Activated naive CD4-positive, alpha-beta T cell treated with Interleukin-2 at 50 U/mL for 16 hours (primary cell): ENCODE measurements at places on chromosomes 3 and 15.

GRCh38 chr3:104961851-104962250, 404.9 kb upstream of the ALCAM start:
- DNase-seq: no peak

- peak; percentile 11 for DNase-seq
Measured at GRCh38 chr15:85316244-85316934, 64.0 kb upstream of the AKAP13 start.

GRCh38 chr3:57383406-57383805, 90.9 kb upstream of the ASB14 start:
- DNase-seq: no peak

DNA sequence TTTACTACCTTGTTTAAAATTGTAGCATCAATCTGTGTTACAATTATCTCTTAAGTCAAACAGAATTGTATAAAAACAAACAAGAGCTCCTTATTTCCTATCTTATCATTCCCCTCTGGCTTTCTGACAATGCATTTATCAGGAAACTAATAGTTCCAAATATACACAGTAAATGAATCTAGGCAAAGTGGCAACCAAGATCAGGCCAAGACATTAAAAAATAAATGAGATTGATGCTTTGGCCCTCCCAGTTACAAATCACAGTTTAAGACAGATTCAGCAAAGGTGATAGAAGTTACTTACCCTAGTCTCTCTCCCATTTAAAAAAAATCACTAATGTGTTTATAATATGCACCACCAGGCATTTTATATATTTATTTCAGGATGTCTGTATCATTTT, 236.7 kb downstream of the EPHA3 start:
- DNase-seq: no peak

DNA sequence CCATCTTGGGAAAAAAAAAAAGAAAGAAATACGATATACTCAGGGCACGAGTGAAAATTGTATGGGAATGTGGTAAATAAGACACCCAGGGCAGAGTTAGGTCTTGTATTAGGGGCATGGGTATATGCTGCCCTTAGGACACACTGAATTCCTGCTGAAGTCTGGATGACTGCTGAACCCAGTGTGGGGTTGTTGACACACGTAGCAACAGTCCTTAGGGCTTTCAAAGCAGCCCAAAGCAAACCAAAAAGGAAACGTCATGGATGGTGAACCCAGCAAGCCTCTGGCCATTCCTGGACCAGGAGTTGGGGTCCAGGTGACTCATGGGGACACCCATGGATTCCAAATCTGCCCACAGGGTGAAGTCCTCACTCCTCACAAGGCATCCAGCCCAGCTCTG, 27.1 kb upstream of the SEMA3F start:
- DNase-seq: no peak

- no peak for DNase-seq
Measured at GRCh38 chr15:69917056-69917455, 180.7 kb downstream of the TLE3 start.

DNA sequence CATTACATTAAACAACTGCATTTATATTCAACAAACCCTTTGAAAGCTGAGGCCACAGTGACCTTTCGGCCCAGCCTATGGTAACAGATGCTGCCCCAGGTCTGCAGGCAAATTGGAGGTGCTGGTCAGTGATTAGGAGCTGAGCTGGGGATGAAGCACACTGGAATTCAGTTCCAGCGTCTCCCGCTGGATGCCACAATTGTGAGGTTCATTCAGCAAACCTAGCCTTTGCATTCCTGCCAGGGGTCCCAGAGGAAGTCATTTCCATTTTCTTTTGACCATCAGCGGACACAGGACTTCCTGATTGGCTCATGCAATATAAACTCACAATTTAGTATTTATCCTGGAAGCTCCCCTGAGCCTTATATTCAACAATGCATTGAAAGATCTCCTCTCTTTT, 89.5 kb downstream of the IL20RB start:
- DNase-seq: no peak

DNA sequence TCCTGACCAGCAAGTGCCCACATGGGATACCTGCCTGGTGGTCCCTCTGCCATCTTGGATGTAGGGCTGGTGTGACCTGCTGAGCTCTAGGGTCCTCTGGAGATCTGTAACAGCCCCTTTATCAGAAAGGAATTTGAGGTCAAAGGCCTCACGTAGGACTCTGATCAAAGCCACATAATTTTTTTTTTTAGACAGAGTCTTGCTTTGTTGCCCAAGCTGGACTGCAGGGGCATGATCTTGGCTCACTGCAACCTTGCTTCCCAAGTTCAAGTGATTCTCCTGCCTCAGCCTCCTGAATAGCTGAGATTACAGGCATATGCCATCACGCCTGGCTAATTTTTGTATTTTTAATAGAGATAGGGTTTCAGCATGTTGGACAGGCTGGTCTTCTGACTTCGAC, 9.5 kb downstream of the ITGB5 start:
- no peak for DNase-seq

GRCh38 chr3:30864836-30865235, 29.6 kb downstream of the GADL1 start:
- DNase-seq: no peak

DNA sequence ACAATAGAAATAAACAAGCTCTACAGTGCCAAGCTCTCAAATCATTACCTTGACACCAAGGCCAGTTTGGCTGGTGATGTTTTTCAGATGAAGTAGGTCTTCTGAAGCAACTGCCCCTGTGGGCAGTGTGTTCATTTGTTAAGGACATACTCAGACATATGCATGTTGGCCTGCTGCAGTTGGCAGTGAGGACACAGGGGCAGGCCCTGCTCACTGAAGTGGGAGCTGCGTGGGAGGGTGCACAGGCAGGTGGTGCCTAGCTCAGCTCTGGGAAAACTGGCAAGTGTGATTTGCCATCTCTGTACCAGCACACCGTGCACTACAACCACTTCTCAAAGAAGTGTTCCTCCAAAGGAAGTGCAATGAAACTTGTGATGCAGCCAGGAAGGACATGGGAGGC, 28.5 kb upstream of the SNRK start:
- no peak for DNase-seq

DNA sequence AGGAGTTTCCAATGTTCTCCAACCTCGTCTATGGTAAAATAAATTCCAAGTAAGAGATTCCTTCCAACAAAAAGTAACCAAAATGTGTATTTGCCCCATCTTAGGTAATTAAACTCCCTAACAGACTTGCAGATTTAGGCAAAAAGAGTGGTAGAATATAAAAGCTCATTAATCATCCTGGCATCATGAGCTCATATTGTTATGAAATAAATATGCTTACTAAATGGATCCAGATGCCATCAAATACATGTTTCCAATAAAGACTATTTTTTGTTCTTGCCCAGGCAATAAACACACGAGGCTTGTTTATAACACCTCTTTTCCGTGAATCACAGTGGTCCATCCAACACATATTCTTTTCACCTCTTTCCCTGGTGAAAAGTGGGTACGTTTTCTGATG, 189.4 kb downstream of the THSD4 start:
- no peak for DNase-seq

DNA sequence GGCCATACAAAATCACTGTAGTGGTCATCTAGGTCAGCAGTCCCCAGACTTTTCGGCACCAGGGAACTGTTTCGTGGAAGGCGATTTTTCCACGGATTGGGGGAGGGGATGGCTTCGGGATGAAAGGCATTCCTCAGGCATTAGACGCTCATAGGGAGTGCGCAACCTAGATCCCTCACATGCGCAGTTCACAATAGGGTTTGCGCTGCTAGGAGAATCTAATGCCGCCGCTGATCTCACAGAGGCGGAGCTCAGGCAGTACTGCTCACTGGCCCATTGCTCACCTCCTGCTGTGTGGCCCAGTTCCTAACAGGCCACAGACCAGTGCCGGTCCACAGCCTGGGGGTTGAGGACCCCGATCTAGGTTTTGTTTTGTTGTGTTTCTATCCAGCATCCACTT, 200.1 kb downstream of the SLC9A9 start:
- DNase-seq: no peak

GRCh38 chr3:18442756-18443664, 17.9 kb upstream of the SATB1 start:
- peak; percentile 41 for DNase-seq

- no peak for DNase-seq
Measured at GRCh38 chr3:53690521-53690920, 155.7 kb downstream of the CHDH start.

DNA sequence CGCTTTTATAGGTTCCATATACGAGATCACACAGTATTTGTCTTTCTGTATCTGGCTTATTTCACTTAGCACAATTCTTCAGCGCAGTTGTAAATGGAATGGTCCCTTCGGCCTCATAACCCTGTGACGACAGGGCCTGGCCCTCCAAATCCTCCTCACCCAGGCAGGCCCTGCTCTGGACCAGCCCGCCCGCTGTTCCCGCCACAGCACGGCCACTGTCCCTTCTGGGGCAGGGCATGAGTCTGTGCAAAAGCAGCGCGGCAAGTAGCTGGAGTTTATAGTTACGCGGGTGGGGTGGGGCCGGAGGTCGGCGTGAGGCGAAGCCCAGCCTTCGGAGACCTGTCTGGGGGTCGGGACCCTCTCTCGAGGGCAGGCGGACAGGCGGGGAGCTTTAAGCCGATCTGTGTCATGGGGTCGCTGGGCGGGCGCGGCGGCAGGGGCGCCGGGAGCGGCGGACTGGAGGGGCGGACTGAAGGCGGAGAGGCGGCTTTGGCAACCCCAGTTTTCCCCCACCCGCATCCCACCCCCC, 543 bp downstream of the ARPIN start:
- DNase-seq: no peak

DNA sequence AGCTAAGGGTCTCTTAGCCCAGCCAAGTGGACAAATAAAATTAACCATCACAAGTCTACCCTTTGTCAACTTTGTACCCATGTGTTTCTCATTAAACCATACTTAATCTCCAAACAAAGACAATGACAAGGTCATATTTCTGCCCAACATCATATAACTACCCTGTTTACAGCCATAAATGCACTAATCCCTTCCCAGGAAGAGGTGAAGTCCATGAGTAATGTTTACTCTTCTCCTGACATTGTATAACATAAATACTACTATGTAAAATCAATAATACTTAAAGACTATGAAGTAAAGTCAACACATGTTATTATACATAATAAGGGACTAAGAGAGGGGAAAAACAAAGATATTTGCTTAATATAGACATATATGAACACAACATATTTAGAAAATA, 38.5 kb upstream of the FAN1 start:
- DNase-seq: no peak

DNA sequence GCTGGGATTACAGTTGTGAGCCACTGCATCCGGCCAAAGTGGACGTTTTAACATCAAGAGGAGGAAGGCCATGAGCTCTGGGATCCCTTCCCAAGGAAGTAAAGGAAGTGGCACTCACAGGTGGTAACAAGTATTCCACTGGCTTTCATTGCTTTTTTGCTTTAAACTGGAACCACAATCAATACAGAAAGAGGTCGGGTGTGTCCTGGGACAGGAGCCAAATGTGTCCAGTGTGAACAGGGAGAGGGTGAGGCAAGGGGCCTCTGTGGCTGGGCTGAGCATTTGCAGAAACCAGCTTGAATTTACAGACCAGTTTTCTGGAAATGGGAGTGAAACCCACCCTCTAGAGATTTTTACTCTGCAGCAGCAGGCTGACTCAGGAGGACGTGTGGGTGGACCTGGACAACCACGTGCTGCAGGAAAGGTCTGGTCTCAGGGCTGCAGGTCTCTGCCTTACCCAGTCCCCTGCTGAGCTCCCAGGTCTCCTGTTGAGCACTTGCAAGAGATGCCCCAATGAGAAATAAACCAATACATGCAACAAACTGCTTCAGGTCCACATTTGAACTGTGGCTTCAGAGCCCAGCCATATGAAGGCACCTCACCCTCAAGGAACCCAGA, 42.8 kb upstream of the TMEM115 start:
- DNase-seq: no peak

DNA sequence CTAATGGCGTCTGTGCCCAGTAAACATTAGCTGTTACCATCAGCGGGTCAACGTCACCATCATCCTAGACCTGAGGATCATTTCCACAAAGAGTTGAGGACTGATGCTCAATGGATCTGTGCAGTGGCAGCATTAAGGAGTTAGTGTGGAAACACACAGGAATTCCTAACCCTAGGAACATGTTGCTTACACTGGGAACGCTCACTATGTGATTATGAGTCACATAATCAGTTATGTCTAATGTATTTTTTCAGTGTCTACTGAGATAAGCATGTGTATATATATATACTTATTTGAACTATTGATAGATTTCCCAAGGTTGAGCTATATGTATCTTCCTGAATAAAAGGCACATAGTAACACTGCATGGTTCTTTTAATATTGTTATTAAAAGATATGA, 19.0 kb downstream of the ARNT2 start:
- no peak for DNase-seq
